Uterus (tissue), 4 donors: ENCODE measurements at places on chromosomes 2 and 18. TPM values are rescaled to one million over a fixed set of nuclear protein-coding genes. Genes with fewer than 3 reads are reported as not detected.

Gene ECEL1
- total RNA-seq = not detected

Gene SH3BP4
- 13.5 TPM for total RNA-seq

DNA sequence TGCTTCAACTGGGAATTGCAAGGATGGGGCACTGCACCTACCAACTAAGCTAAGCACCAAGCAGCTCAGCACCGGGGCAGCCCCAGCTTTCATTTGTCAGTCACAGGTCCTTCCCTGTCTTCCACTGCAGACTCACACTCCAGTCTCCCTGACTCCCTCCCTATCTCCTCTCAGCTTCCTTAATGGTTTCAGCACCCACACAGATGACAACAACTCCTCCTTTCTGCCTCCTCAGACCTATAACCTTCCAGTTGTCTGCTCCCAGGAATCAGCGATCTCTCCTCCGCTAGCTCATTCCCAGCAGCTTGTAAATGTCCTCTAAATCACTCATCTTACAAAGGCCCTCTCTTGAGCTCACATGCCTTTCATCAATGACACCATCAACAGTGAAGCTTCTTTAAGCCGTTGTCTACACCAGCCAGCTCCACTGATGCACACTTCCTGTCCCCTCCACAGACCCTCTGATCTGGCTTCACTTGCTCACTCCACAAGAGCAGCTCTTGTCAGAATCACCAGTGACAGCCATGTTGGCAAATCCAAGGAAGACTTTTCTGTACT, 32.1 kb downstream of the CLASP1 start:
- no peak for DNase-seq

- DNase-seq = no peak
Observed at GRCh38 chr2:15691586-15692310, 100.1 kb downstream of the DDX1 start.

- DNase-seq = no peak
Observed at GRCh38 chr2:2648094-2648493, 317.0 kb upstream of the MYT1L start.

DNA sequence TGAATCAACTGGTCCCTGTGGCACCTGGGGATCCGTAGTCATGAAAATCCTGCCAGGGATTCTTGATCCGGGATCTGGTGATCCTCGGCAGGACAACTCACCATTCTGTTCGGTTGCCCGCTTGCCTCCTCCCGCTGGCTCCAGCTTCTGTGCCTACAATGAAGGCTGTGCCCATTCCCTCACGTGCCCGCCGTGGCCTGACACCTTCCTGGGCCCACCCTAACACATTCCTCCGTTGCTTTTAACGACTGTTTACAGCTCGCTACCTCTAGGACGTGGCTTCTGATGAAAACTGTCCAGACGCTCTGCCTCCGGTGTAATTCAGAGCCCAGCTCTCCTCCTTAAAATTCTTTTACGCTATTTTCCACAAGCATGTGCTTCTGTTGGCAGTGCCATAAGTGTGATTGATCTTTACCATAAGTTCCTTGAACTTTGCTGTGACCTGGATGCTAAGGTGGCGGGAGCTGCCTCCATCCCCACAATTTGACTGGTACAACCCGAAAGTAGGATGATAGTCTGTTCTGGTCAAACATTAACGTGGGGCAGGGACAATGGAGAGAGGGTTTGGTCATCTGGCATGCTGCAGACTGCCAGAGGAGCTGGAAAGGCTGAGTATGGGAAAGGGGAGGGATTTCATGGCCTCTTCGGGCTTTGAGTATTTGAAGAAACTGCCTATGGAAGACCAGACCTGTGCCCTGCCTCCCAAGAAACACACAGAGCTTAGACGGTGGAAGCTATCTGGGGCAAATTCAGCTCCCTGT, 206.8 kb upstream of the TNP1 start:
- no peak for DNase-seq
